NCI-H2029 treated with DMSO at 0.1 percent for 48 hours (cell line): ENCODE measurements at places on chromosomes 3 and 15.

GRCh38 chr3:9416139-9416780 is 18.8 kb downstream of the SETD5 start:
- DNase-seq: no peak

- DNase-seq: no peak
Observed at GRCh38 chr15:93466380-93466779, 377.4 kb upstream of the RGMA start.

DNA sequence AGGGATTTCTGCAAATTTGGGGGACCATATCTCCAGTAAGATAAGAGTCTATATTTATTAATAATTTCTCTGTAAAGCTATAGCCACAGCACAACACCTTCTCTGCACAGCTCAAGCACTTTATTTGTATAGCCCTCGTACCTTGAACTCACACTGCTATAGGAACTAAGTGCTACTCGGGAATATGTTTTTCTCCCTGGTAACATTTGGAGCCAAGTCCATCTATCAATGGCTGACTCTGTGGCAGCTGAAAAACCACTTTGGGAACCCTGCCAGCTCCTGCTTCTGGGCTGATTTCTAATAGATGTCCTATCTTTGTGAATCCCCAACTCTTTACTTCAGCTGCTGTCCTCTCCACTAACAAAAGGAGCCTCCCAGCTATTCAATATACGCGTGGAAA is 298.5 kb downstream of the GBE1 start:
- no peak for DNase-seq

DNA sequence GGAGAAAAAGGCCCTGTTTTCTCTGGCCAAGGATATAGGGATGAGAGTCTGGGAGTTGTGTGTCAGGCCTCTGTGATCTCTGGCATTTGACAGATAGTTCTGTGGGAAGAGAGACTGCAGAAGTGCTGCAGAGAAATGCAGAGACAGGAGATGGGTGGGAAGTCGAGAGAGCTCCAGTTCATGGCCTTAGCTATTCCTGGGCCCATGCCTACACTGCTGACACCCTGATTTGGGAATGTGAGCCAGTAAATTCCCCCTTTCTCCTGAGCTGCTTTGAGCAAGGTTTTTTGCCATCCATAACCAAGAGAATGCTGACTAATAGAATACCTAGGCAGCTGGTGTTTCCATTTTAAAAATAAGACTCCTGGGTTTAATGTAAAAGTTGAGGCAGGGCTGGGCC is 59.3 kb downstream of the EBLN2 start:
- DNase-seq: no peak

GRCh38 chr3:37937156-37937555 is 53.4 kb upstream of the VILL start:
- DNase-seq: no peak

GRCh38 chr3:104149154-104149553 is 1217.6 kb upstream of the ALCAM start:
- no peak for DNase-seq

DNA sequence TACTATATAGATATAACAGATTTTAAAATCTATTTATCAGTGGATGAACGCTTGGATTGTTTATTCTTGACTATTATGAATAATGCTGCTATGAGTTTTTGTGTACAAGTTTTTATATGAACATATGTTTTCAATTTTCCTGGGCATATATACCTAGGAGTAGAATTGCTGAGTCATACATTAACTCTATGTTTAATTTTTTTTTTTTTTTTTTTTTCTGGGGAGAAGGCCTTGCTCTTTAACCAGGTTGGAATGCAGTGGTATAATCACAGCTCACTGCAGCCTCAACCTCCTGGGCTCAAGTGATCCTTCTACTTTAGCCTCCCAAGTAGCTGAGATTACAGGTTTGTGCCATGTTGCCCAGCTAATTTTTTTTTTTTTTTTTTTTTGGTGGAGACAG is 9.1 kb downstream of the CIDEC start:
- DNase-seq: no peak

DNA sequence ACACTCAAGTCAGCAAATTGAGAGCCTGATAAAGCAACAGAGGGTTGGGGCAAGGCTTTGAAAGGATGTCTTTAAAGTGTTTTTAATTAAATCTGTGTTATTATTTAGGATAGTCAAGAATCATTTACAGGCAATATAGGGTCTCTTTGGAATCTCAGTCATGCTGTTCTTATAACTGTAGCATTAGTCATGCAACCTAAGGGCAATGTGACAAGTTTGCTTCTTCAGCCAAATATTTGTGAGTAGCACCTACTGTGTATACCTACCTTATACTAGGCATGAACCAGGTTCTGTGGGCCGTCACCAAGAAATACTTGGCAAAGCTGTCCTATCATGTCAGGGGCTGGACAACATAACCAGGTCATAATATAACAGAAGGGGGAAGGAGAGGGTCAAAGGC is 184.6 kb upstream of the TRIM42 start:
- DNase-seq: no peak

GRCh38 chr3:150555859-150556436 is 9.4 kb downstream of the EIF2A start:
- DNase-seq: no peak

DNA sequence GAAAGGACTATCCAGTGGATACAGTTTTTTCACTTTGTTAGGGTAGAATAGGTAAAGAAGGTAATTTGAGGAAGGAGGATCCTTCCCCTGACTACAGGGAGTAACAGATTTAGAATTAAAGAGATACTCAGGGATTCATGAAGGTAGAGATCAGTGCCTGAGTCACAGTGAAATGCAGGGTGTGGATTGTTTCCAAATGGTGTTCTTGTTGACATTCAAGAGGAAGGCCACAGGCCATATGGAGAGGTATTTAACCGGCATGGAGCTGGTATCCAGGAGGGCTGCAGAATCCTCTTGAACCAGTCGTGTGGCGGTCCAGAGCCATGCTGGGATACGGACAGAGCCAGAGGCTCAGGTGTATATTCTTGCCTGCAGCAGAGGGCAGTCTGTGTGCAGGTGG is 28.2 kb downstream of the GYG1 start:
- no peak for DNase-seq

DNA sequence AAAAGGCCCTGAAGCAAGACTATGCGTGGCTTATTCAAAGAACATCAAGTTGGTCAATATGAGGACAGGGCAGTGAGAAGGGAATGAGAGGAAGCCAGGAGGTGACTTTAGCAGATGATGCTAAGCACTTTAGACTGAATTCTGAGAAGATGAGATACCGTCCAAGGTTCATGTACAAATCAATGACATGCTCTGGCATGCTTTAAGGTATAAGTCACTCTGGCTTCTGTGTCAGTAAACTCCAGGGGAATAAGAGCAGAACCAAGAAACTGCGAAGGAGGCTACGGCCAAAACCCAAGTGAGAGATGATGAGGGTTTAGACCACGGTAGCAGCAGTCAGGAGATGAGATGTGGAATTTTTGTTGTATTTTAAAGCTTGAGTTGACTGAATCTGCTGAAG is 8.9 kb upstream of the CCDC50 start:
- no peak for DNase-seq

GRCh38 chr3:159130108-159130507 is 328.3 kb downstream of the MFSD1 start:
- DNase-seq: no peak

DNA sequence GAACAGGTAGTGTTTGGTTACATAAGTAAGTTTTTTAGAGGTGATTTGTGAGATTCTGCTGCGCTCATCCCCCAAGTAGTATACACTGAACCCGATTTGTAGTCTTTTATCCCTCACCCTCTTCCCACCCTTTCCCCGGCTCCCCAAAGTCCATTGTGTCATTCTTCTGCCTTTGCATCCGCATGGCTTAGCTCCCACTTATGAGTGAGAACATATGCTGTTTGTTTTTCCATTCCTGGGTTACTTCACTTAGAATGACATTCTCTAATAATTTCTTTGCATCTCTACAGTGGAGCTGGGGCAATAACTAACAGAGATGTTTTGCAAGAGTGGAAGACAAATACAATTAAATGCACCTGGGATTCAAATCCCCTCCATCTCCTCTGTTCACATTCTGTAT is 93.2 kb downstream of the TP63 start:
- DNase-seq: no peak

- DNase-seq: no peak
Observed at GRCh38 chr3:119781330-119782198, at the start of gene NR1I2. NR1I2 (plus strand) TSS chr3:119782101.

DNA sequence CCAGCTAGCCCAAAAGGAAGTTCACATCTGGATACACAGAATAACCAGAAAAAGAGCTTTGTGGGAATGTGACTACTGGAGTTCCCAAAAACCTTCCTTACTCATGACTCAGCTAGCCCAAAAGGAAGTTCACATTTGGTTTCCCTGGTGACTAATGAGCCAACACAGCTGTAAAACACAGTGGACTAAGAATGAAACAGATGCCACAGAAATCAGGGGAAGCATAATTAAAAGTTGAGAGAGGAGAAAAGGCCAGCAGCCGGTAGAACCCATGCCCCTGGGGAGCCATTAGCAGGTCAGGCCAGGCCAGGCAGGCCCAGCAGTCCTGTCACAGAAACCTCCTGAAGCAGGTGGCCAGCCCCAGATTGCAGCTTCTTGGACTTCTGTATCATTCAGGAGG is 130.3 kb downstream of the GHSR start:
- no peak for DNase-seq

- no peak for DNase-seq
Observed at GRCh38 chr3:47741925-47742324, 39.8 kb downstream of the SMARCC1 start.

- DNase-seq: no peak
Observed at GRCh38 chr3:54188176-54188791, 65.9 kb downstream of the CACNA2D3 start.

- DNase-seq: no peak
Observed at GRCh38 chr3:173992416-173992815, 594.9 kb downstream of the NLGN1 start.

DNA sequence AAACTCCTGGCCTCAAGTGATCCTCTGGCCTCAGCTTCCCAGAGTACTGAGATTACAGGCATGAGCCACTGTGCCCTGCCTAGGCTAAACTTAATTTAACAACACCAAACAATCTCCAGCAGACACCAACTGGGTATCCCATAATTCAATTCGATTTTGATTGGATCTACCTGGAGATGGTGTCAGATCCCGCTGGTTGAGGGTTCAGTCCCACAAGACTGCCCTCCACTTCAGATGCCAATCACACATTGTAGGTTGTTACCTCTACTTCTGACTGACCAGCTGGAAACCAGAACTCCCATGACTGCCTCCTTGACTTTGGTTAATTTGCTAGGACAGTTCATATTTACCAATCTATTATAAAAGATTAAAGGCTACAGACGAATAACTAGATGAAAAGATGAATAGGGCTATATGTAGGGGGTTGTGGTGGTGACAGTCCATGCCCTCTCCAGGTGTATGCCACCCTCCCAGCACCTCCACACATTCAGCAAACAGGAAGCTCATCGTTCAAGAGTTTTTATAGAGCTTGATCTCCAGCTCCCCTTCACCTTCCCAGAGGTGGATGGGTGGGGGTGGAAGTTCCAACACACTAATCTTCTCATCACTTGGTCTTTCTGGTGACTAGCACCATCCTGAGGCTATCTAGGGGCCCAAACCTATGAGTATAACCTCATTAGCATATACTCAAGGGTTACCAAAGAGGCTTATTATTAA is 9.3 kb downstream of the B2M start:
- DNase-seq: no peak

GRCh38 chr3:49028298-49028672 is 913 bp downstream of the IMPDH2 start:
- no peak for DNase-seq

DNA sequence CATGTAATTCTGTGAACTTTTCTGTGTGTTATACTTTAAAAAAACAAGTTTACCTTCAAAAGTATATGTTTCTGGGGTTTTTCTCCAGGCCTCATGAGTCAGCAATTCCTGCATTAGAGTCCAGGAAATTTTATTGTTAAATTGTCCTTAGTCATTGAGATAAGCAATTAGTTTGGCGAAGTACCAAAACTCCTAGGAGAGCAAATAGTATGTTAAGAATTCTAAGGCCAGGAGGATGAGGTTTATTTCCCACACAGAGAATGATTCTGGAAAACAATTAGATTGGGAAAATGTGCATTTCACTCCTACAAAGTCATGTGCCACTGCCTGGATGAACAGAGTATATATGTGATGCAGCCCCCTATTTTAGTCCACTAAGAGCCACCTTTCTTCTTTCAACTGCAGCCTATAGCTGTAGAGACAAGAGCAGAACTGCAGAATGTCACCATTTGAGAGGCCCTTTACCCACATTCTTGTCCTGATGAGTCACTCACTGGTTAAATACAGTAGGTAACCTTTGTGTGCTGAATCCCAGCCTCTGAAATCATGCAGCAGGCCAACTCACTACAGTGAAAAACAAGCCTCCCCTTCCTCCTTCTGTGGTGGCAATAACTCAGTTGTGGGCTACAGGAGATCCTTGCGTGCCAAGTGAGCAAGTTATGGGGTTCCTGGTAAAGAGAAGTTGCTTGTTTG is 452.8 kb upstream of the THBS1 start:
- peak; percentile 36 for DNase-seq
